NCI-H1417 (cell line): ENCODE measurements at places on chromosomes 13 and 19.

DNA sequence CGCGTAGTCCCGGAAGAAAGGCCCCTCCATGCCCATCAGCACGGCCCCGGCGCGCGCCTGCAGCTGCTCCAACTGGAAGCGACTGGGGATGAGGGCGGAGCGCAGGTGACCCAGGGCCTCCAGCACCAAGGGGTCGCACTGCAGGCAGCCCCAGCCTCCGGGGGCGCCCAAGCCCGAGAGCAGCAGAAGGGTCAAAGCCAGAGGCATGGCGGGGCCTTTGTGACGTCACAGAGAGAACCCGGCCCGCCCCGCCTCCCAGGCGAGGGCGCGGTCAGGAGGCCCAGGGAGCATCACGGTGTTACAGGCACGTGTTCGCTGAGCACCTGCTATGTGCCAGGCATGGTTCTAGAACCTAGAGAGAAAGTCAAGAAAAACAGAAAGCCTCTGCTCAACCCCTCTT lies at the start of gene IZUMO2:
TSS of gene IZUMO2 (minus strand) at position 294 of the 400 bp plus-strand sequence. CDS start at position 207, 87 bp downstream.
- DNase-seq: no peak

GRCh38 chr19:13960863-13961784 lies 8.8 kb downstream of the DCAF15 start:
- DNase-seq: no peak

DNA sequence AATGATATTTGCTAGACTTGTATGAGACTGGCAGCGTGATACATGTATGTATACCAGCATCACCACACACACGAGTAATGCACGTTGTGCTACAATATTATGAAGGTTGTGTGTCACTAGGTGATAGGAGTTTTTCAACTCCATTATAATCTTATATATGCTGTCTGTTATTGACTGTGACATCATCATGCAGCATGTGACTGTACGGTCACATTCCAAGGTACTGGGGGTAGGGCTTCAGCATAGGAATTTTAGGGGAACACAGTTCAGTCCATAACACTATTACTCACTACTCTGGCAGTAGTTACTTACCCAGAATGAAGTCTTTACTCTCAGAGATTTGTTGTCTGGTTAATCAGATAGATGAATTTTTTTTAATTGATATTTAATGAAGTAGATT lies 91.1 kb downstream of the CDK8 start:
- no peak for DNase-seq

- no peak for DNase-seq
Measured at GRCh38 chr19:1112268-1113029, 8.7 kb downstream of the GPX4 start.

DNA sequence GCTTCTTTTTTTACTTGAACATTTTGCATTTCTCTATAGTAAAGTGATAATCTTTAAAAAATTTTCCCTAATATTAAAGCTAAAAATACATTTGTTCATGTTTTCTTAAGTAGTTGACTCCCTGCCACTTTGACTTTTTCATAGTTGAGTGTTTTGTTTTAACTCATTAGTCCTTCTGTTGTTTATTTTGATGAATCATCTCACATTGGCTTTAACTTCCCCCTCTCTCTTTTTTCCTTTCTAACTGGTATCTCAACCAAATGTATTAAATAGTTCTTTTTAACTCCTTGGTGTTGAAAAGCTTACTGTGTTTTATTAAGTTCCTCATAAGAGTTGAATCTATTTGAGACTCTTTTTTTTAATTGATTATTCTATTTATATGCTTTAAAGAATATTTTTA lies 2.8 kb downstream of the TNFSF13B start:
- DNase-seq: no peak

DNA sequence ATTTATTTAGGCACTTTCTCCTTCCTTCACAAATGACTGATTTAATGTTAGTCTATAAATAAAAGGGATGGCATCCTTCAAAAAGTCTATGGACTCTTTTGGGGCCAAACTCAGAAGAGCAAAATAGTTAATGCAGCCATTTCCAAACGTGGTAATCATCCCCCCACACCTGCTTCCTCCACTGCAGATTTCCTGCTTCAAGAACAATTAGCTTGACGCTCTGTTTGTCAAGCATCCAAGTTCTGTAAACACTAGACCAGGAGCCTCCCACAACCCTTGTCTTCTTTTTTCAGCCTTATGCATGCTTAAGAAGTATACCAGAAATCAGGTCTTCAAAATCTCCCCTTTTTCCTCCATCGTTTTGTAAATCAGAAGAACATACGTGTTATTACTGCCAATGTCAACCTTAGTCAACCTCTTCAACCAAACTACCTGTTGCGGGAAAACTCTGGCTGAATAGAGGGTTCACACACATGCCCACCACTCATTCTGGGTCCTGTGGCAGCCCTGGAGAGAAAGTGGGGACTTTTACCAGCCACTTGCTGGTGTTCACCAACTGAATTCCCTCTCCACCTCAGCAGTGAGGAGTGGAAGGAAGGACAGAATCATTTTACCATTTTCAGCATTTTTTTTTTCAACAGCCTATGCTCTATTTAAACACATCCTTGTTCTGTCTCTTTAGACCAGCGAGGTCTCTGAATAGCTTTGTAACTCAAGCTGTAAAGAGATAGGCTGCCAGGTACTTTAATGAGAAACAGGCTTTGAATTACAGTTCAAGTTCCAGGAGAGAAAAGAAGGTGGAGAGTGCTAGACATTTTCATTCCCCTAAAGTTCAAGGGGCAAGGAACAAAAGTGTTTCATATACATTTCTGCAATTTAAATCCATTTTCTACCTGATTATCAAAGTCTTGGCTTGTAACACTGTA lies 39.1 kb downstream of the EFNB2 start:
- peak; percentile 59 for DNase-seq

DNA sequence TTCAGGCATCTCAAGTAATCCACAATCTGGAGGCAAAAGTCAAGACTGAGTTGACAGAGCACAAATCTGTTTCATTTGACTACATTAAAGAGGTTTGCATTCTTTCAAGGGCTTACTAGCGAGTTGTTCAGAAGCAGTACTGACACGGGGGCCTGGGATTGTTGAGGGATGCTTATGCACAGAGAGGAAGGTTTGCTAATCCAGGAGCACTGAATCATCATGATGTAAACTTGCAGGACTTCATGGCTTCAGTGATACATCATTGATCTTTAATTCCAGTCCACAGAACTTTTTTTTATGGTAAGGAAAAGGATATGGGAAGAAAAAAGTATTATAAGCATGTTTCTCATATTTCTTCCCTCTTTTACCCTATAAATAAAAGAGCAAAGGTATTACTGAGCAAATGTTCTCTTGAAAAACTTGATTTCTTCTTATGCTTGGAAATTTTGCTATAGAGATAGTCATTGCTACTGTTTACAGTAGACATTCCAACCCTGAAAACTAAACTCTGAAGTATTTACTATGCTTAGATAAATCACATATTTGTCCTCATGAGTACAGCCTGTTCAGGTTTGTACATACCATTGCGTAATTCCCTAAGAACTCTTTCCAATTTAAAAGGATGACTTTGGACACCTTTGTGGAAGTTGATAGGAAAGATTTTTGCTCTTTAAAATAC lies 65.8 kb upstream of the KPNA3 start:
- DNase-seq: no peak

DNA sequence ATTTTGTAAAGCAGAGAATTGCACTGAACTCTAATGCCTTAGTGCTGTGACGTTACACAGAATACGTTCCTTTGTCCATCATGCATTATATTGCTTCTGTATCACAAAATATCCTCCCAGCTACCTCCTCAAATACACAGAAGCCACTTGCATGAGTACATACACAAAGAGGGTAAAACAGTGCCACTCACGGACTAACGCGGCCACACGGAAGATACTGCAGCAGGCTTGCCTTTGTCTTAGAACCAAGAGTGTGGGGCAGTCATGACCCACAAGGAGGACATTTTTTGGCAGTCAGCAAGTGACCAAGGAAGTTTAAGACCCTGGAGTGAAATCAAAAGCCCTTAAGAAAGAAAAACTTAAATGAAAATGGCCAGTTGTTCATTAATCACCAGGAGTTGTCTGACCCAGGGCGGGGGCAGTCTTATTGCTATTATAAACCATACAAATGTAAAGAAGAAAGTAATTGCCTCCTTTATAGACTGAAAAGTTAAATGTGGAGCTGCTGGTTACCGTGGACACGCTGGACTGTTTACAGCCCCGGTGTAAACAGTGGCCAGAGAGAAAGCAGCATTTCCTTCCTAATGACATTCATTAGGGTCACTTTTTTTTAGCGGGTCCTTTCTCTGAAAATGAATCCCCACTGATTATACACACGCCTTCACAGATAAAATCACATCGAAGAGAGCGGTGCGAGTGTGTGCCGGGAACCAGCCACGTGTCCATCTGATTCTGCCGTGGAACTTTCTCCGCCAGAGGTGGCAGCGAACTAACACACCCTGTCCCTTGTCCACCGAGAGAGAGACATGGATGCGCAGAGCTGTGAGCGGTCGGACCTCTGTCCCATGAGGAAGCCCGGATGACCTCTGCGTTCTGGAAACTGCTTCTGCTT lies 66.8 kb downstream of the SOX1 start:
- no peak for DNase-seq

DNA sequence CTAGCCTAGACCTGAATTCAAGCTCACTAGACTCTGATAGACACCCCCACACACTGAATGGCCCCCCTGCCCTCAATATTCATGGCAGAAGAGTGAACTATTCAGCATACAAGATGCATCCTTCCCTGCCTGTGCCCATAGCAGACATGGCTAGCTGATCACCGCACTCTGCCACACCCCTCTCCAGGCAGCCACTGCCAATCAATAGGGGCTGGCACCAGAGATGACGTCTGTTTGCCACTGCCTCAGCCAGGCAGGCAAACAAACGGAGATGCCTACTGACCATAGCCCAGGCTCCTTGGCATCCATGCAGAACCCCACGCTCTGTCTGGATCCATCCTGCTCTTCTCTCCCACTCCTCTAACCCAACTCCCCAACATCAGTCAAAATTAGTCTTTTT lies 13.8 kb upstream of the NPAS1 start:
- no peak for DNase-seq
